ENCODE measurements at places on chromosomes 13 and 19.

DNA sequence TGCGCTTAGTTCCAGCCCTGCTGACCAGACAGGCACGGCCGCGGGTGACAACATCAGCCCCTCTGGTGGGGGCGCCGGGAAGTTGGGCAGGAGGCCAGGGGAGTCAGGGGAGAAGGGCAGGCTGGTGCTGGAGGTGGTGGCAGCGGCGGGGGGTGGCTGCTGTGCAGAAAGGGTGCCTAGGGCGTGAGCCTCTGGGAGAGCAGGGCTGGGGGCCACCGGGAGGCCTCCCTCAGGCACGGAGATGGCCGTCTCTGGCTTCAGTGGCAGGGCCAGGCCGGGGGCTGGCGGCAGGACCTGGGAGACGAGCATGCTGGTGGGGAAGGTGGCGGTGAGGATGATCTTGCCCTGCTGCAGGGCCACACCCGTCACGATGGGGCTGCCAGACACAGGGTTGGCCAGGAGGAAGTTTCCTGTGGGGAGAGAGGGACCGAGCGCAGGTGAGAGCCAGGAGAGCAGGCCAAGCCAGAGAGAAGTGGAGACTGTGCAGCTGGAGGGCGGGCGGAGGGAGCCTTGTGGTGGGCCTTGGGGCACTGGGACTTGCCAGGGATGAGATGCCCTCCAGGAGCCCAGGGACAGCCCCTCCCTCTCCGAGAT, 3.3 kb downstream of the SIX5 start:
- DNase-seq = no peak

DNA sequence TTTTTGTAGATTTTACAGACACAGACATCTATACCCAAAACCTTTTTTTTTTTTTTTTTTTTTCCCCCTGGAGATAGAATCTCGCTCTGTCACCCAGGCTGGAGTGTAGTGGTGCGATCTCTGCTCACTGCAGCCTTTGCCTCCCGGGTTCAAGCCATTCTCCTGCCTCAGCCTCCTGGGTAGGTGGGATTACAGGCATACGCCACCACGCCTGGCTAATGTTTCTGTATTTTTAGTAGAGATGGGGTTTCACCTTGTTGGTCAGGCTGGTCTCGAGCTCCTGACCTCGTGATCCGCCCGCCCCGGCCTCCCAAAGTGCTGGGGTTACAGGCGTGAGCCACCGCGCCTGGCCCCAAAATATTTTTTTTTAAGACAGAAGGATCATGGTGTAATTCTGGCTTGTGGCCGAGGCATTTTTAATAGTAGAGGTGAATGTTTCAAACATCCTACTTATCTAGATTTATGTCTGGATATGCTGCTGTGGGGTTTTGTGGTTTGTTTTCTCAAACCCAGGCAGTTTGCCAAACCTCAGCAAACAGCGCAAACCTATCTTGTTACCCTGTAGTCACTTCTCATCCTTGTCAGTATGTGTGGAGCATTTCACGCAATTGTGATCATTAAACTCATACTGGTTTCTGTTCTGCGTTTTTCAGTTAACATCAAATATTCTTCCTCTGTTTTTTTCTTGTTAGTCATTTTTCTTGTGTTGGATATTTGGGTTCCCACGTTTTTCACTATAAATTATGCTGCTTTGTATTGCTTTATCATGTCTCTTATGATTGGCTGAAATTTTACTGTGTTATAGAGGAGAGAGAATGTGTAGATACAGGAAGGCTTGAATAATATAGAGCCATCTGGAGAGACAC, 36.2 kb upstream of the GARRE1 start:
- DNase-seq = no peak

- no peak for DNase-seq
Observed at GRCh38 chr13:90591927-90592268, 755.6 kb upstream of the MIR17HG start.

DNA sequence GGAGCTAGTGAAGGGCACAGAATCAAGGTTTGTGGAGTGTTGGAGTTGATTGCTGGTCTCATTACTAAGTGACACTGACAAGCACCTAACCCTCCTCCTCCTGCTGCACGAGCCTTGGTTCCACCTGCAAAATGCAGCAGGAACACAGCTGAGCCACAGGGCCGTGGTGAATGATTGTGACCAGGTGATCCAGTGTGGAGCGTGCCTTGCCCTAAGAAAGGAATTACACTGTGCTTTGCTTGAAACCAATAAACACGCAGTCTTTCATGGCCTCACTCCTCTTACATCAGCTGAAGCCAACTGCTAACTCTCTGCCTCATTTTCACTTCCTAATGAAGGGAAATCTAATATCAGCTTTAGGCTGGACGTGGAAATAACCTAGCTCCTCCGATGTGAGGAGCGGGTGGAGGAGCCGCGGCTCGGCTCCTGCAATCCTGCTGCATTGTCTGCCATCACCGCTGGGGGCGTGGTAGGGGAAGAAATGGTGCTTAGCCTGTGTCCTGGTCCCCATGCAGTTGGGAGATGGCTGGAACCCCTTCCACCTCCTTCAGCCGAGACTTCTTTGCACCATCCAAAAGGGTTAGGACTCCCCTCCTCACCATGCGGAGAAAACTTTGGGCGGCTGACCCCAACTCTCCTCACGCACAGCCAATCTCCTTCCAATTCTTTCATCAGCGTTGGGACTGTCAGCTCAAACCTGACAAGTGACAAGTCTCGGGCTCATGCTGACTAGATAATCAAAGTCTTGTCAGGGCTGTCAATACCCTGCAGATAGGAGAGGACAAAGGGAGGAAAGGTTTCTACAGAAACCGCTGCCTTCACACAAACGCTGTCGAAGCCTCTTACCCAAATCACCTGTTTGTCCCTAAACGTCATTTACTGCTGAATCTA, 427.9 kb downstream of the ZNF536 start:
- peak; percentile 85 for DNase-seq

DNA sequence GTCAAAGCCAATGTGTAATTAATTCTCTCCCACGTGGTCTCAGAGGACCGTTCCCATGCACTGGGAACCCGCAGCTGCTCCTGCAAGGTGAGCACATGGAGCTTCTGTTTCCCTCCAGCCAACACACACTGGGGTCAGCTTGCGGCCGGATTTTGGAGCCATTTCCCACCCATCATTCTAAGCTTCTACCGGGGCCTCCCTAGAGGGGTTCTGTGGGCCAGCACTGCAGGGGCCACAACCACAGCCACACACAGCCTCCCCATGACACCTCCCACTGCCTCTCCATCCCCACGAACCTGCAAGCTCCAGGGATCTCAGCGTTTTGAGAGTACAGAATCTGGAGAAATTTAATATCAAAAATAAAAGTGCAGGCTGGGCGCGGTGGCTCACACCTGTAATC, 120.7 kb upstream of the SOX1 start:
- DNase-seq = no peak

- DNase-seq = peak; percentile 21
Observed at GRCh38 chr13:35343417-35343816, 133.1 kb downstream of the MAB21L1 start.

DNA sequence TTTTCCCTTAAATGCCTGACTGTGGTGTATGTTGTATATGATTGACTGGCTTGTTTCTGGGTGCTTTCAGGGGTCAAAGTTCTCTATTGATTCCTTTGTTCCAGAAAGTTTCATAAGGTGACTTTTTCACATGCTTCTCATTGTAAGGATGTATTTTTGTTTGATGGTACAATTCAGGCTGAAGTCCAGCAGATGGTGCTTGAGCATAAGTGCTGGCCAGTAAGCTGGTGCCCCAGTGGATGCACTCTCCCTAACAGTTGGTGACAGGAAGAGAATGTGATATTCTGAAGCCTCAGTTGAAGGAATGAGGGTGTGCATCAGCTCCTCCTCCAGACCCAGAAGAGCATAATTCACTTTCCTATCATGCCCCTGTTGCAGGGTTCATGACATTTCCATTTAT, 1941.6 kb upstream of the PRR20A start:
- peak; percentile 18 for DNase-seq

DNA sequence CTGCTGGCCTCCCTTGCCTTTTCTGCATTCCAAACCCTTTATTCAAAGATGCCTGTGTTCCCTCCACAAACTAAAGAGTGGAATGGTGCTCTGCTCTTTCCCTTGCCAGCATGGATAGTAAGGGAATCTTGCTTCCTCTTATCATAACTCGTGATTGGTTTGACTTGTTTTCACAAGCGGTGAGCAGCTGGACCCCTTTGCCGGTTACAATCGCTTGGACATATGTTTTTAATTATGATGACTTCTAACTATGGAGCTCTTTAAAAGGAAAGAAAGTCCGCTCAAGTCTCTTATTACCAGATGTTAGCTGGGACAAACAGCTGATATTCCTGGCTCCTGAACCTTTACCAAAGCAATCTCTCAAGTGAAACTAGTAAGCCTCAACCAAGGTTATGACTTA, 1094.7 kb downstream of the UQCRFS1 start:
- DNase-seq = no peak

DNA sequence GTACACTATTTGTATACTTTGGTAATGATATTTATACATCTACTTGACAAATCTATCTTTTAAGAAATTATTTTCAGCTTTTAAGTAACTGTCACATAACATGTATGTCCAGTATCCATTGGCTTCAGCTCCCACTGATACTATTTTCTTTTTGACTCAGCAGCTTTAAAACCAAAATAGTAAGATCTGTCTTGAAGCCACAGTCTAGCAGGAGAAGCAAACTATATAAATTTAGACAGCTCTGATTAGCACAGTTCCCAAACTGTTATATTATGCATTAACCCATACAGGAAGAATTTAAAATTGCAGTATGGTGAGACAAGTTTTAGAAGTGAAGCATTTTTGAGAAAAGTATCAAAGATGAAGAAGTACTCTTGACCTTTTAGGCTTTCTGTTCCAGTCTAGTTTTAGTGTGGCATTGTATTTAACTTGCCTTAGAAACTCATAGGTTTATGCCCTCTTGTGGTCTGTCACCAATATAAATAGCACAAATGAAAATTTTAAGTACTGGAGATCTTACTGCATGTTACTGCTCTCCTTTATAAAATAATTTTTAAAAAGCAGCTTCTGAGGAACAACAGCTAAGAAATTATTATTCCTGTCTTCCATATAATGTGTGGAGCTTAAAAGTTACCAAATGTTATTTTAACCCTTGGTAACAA, 24.7 kb downstream of the URI1 start:
- DNase-seq = no peak

GRCh38 chr19:58350001-58350861, 3.1 kb downstream of the A1BG start:
- DNase-seq = no peak

DNA sequence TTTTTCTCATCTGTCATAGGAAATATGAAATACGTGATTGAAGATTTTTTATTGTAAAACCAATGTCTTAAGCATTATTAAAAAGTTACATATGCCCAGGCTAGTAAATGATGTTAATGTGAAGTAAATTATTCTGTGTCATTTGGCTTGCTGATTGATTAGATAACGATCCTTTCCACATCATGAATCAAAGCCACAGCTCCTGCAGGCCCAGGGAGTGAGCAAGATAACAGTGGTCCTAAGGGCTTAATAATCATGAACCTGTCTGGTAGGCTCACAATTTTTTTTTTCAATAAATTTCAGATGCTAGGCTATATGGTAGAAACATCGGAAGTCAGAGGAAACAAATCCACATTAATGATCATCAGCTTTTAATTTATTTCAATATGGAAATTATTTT, 269.0 kb upstream of the SLC10A2 start:
- no peak for DNase-seq

DNA sequence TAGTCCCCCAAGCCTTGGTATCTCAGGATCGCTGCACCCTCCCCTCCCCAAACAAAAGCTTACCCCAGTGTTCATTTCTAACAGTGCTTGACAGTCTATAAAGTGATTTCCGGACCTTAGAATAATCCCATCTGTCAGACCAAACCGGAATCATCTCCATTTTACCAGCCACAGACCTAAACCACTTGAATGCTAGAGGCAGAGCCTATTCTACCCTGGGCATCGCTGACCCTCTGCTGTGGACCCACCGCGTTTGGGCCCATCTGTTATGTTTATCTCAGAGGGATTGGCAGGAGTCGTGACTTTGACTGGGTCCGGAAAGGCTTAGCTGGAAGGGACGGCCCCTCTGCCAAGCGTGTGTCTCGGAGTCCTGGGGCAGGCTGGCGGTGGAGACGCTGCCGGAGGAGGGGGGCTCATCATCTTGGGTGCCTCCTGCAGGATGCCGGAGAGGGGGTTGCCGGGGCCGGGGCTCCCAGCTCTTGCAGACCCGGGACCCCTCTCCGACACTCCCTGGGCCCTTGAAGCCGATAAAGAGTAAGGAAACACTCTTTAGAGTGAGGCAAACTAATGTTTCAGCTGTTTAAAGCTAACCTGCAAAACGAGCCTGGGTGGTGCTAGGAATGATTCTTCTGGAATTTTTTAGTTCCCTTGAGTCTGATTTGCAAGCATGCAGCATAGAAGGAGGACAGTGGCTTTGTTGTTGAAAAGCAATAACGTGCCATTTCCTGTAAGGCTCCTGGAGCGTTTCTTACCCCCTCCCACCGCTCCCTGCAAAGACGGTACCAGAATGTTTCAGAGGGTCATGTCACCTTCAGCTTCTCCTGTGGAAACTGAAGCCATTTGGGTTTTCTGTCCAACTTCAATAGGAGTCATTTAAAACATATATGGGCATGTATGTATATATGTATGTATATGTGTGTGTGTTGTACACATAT, 1.3 kb downstream of the SLC25A42 start:
- DNase-seq = peak; percentile 34

GRCh38 chr19:29415507-29415906, 110.3 kb upstream of the VSTM2B start:
- DNase-seq = no peak

DNA sequence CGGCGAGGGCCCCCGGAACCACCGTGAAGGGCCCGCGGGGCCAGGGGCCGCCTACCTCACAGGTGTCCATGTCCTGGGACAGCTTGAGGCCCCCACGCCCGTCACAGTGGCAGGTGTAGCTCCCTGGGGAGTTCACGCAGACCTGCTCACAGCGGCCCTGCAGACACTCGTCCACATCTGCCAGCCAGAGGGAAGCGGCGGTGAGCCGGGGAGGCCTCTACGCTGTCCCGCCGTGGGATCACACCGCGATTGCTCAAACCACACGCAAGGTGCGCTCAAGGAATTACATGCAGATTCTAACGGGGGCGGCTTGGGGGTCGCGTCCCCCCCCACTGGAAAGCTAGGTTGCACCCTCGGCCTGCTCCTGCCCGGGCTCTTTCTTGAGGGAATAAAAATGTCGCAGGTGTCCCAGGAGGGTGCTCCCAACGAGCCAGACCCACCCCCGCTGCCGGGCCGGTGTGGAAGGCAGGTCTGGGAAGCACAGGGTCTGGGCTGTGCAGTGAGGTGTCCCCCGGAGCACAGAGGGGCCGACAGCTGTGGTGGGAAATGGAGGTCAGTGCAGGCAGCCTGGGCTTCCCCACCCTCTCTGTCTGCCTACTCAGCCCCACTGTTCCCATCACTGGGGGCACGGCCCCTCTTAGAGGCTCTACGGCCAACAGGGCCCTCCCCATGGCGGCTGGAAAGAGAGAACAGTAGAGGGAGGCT, 29.2 kb downstream of the GAS6 start:
- peak; percentile 33 for DNase-seq

Measured in glutamatergic neuron (in vitro differentiated cells).